Stimulated activated CD4-positive, alpha-beta T cell treated with anti-CD3 and anti-CD28 coated beads, Interleukin-15, amount 100 ng/mL, for 48 hours (primary cell): ENCODE measurements at places on chromosomes 2 and 18.

- no peak for DNase-seq
Observed at GRCh38 chr2:229575569-229576315, 138.6 kb downstream of the DNER start.

GRCh38 chr2:42792087-42792582 is 248 bp downstream of the HAAO start:
- DNase-seq: no peak

- DNase-seq: no peak
Observed at GRCh38 chr18:56576826-56577573, 61.4 kb downstream of the TXNL1 start.

GRCh38 chr2:173077506-173078177 is 2.0 kb downstream of the MAP3K20 start:
- DNase-seq: no peak

DNA sequence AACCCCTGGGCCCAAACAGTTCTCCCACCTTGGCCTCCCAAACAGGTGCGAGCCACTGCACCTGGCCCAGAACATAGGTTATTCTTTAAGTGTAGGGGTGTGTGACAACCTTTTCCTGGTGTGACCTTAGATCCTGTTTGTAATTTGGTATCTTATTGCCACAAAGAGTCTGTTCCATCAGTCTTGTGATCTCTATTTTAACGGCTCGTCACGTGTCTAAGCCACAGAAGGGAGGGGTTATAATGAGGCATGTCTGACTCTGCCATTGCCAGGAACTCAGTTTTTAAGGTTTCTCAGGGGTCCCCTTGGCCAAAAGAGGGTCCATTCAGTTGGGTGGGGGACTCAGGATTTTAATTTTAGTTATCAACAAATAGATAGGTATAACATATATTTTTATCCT is 4.4 kb upstream of the ALS2 start:
- DNase-seq: no peak

DNA sequence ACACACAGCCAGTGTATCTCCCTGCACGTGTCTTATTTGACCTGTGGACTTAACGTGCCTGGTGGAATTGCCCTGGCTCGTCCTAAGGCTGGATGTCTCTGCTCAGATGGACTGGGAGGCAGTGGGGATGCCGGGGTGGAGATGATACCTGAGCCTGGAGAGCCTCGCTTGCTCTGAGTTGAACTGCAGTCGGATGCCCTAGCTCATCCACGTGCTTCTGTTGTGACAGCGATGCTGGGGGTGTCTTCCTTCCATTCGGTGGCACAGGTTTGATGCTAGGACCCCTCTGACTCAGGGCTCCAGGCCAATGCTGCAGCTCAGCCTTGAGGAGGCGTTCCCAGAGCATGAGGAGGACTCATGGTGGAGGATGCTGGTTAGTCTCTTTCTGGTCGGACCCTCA is 117.6 kb downstream of the SH3RF3 start:
- no peak for DNase-seq
